Ascending aorta (tissue), 2 donors: ENCODE measurements at places on chromosomes 5 and 9. TPM values are rescaled to one million over a fixed set of nuclear protein-coding genes. Genes with fewer than 3 reads are reported as not detected.

GRCh38 chr5:88214655-88215054 is 54.0 kb downstream of the TMEM161B start:
- peaks cover 33% of the 10 kb centered on the region for H3K36me3 ChIP-seq
- no peak overlapping the region for H3K27ac ChIP-seq
- no peaks in the 10 kb centered on the region for H3K27me3 ChIP-seq
- DNase-seq = no peak
- H3K4me1 ChIP-seq = no peaks in the 10 kb centered on the region

GRCh38 chr9:79689576-79689975 is 117.8 kb downstream of the TLE4 start:
- no peak overlapping the region for H3K4me3 ChIP-seq
- no peak for DNase-seq
- H3K27ac ChIP-seq = no peak overlapping the region
- no peaks in the 10 kb centered on the region for H3K36me3 ChIP-seq
- H3K27me3 ChIP-seq = no peaks in the 10 kb centered on the region

GRCh38 chr9:137753192-137753765 is 124.3 kb upstream of the CACNA1B start:
- H3K4me1 ChIP-seq = no peaks in the 10 kb centered on the region
- no peaks in the 10 kb centered on the region for H3K27me3 ChIP-seq
- H3K27ac ChIP-seq = no peak overlapping the region
- H3K36me3 ChIP-seq = peaks cover 27% of the 10 kb centered on the region
- no peak overlapping the region for H3K4me3 ChIP-seq
- DNase-seq = no peak

DNA sequence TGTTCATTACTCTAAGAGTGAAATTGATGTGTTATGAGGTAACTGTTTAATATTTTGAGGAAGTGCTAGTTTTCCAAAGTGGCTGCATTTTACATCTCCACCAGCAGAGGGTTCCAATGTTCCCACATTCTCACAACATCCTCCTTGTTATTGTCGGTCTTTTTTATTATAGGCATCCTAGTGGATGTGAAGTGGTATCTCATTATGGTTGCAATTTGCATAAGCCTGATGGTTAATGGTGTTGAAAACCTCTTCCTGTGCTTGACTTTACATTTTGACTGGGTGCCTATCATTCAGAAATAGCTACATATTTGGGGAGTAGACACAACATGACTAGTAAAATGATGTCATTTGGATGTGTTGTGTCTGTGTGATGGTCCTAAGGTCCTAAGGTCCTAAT is 143.6 kb downstream of the MRPS30 start:
- no peak overlapping the region for H3K27ac ChIP-seq
- H3K27me3 ChIP-seq = no peaks in the 10 kb centered on the region
- DNase-seq = no peak
- no peaks in the 10 kb centered on the region for H3K36me3 ChIP-seq
- no peak overlapping the region for H3K4me3 ChIP-seq

DNA sequence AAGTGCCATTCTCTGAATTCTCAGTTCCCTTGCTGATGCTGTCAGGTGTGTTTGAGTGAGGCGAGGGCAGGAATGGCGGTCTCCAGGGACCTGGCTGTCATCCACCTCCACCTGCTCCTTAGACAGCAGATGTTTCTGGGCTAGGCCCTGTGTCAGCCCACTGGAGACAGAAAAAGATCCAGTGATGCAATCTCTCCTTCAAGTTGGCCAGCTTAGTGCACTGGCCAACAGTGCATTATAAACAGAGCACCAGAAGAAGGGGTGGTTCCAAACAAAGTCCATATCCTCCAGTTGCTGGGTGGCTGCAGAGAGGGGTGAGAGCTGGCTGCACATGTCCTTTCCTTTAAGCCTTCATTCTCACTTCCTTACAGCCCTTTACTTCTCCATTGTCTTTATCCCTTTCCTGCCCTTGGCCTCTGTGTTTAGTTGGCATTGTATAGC is 26.5 kb downstream of the NANS start:
- peak; percentile 48 for DNase-seq
- no peaks in the 10 kb centered on the region for H3K27me3 ChIP-seq
- no peak overlapping the region for H3K27ac ChIP-seq

GRCh38 chr9:129394061-129394885 is 216.2 kb upstream of the IER5L start:
- H3K27me3 ChIP-seq = no peaks in the 10 kb centered on the region
- H3K4me1 ChIP-seq = no peaks in the 10 kb centered on the region
- DNase-seq = no peak
- H3K36me3 ChIP-seq = no peaks in the 10 kb centered on the region
- H3K4me3 ChIP-seq = no peak overlapping the region

- no peak overlapping the region for H3K27ac ChIP-seq
- H3K4me1 ChIP-seq = no peaks in the 10 kb centered on the region
- no peak overlapping the region for H3K4me3 ChIP-seq
- DNase-seq = no peak
- peaks cover 3% of the 10 kb centered on the region for H3K36me3 ChIP-seq
Measured at GRCh38 chr5:59685191-59685530, 208.4 kb downstream of the PDE4D start.

- H3K4me1 ChIP-seq = no peaks in the 10 kb centered on the region
- no peak overlapping the region for H3K27ac ChIP-seq
- H3K4me3 ChIP-seq = no peak overlapping the region
- H3K27me3 ChIP-seq = no peaks in the 10 kb centered on the region
Measured at GRCh38 chr5:167245868-167246267, 1045.6 kb upstream of the WWC1 start.

GRCh38 chr9:109914280-109915027 is 134.5 kb downstream of the PALM2AKAP2 start:
- H3K27me3 ChIP-seq = no peaks in the 10 kb centered on the region
- H3K27ac ChIP-seq = peak overlapping the region; percentile 1
- H3K36me3 ChIP-seq = no peaks in the 10 kb centered on the region
- H3K4me1 ChIP-seq = no peaks in the 10 kb centered on the region
- H3K4me3 ChIP-seq = no peak overlapping the region

DNA sequence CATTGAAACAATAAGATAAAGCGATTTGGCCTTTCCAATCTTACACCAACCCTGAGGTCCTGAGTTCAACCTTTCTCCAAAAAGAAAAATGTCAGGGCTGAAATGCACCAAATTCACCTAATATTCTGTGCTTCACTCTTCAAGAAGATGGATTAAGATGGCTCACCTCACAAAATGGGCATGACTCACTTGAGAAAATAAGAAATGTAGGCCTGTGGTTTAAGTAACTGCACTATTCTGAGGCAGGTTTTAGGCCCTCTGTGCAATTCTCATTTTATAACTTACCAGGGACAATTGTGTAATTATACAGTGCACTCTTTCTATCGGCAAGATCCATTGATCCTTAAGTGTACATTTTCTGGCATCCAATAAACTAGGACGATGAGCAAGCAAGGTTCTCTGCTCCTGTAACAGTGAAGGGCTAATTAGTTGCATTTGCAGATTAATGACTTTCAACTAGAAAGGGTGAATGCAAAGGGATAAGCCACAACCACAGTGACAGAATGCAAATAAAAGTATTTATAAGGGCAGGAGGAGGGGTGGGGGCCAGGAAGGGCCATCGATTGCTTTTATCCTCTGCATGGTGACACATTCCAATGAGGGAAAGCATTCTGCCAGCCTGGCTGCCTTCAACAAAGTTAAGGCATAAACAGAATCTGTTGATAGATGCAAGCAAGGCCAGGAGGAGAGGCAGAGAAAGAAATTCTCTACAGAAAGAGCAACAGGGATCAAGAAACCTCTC is 214.5 kb downstream of the CAAP1 start:
- H3K4me3 ChIP-seq = no peak overlapping the region
- H3K4me1 ChIP-seq = no peaks in the 10 kb centered on the region
- DNase-seq = no peak
- no peaks in the 10 kb centered on the region for H3K36me3 ChIP-seq
- no peak overlapping the region for H3K27ac ChIP-seq

DNA sequence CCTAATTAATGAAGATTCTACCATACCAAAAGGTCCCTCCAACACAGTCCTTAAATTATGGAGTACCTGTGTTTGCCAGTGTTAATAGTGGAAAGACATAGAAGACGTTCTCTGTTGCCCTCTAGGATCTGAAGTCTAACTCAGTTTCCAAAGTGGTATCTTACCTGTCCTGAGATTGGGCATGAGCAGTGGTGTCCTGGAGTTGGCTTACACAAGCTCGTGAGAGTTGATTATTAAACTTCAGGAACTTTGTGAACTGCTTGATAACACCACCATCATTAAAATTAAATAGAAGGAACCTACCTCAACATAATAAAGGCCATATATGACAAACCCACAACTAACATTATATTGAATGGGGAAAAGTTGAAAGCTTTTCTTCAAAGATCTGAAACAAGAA is 60.9 kb upstream of the SMARCA2 start:
- DNase-seq = no peak
- no peaks in the 10 kb centered on the region for H3K36me3 ChIP-seq
- no peaks in the 10 kb centered on the region for H3K27me3 ChIP-seq
- no peaks in the 10 kb centered on the region for H3K4me1 ChIP-seq

- no peak overlapping the region for H3K27ac ChIP-seq
- H3K36me3 ChIP-seq = no peaks in the 10 kb centered on the region
- no peak overlapping the region for H3K4me3 ChIP-seq
- DNase-seq = no peak
Measured at GRCh38 chr9:135253305-135254004, 166.0 kb downstream of the OLFM1 start.

GRCh38 chr9:86685556-86685955 is 261.8 kb downstream of the GAS1 start:
- no peak overlapping the region for H3K27ac ChIP-seq
- no peak overlapping the region for H3K4me3 ChIP-seq
- no peaks in the 10 kb centered on the region for H3K36me3 ChIP-seq
- DNase-seq = no peak

GRCh38 chr5:65823845-65824445 is 101.9 kb downstream of the NLN start:
- H3K4me3 ChIP-seq = no peak overlapping the region
- H3K27me3 ChIP-seq = no peaks in the 10 kb centered on the region
- H3K27ac ChIP-seq = no peak overlapping the region
- no peaks in the 10 kb centered on the region for H3K36me3 ChIP-seq
- no peaks in the 10 kb centered on the region for H3K4me1 ChIP-seq

CARD19 gene
- 212 TPM for total RNA-seq

SYNPO gene
- total RNA-seq = 128 TPM

STPG3 gene
- total RNA-seq = not detected

STING1 gene
- total RNA-seq = 179 TPM

IL17B gene
- total RNA-seq = 46.8 TPM

OR1Q1 gene
- not detected for total RNA-seq

PDZD2 gene
- total RNA-seq = 8.1 TPM

ASPN gene
- 43.5 TPM for total RNA-seq

PCDHA1 gene
- total RNA-seq = not detected

FAM169A gene
- not detected for total RNA-seq
